Adrenal gland (tissue), 19 donors: ENCODE measurements at places on chromosomes 3 and 15.

- DNase-seq: no peak
Measured at GRCh38 chr3:160278210-160278609, 53.0 kb downstream of the C3orf80 start.

DNA sequence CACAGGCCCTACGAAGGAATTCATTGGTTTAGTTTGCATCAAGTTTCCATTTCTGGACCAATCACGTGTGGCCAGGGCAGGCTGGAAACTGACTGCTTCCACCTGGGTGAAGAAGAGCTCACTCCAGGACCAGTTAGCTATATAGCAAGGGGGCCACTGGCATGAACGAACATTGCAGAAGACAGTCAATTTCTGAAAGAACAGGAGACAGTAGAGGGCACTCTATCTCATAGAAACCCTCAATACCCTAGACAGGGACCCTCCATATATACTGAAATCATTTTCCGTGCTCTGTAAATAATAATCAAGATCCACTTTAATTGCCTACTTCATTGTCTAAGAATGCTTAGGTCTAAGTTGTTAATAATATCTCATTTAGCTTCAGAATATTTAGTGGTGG lies 215.6 kb downstream of the CADPS start:
- DNase-seq: no peak

GRCh38 chr15:74795966-74796625 lies 14.2 kb downstream of the CSK start:
- DNase-seq: no peak

DNA sequence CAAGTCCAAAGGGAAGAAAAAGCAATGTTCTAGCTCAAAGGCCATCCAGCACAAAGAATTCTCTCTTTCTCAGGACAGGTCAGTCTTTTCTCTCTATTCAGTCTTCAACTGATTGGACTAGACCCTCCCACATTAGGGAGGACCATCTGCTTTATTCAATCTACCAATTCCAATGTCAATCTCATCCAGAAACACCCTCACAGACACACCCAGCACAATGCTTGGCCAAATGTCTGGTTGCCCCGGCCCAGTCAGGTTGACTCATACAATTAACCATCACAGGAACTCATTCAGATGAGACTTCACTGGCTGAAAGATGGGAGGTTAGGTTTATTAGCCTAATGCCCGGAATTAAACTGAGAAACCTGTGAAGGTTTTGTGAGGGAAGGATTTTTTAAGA lies 32.4 kb downstream of the ACAN start:
- no peak for DNase-seq

GRCh38 chr3:186966406-186966805 lies 36.1 kb downstream of the ST6GAL1 start:
- peak; percentile 23 for DNase-seq

- no peak for DNase-seq
Measured at GRCh38 chr3:141081141-141081795, 30.1 kb downstream of the SPSB4 start.

DNA sequence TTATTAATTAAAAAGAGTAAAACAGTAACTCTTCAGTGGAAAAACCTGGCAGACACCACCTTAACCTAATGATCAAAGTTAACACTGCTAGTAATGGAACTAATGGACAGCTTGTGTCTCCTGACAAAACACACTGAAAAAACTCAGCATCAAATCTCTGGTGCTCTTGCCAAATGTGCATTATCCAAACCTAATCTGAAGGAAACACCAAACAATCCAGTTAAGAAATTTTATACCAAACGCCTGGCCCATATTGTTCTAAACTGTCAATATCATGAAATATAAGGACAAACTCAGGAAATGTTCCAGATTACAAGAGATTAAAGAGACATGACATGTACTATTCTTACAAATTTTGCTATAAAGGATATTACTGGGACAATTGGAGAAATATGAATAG lies 10.4 kb downstream of the RSL24D1 start:
- no peak for DNase-seq

GRCh38 chr3:197306374-197307086 lies 8.1 kb upstream of the DLG1 start:
- DNase-seq: no peak

- no peak for DNase-seq
Measured at GRCh38 chr3:20652231-20652986, 466.4 kb upstream of the SGO1 start.

- no peak for DNase-seq
Measured at GRCh38 chr3:10716964-10717363, 99.1 kb upstream of the SLC6A11 start.

DNA sequence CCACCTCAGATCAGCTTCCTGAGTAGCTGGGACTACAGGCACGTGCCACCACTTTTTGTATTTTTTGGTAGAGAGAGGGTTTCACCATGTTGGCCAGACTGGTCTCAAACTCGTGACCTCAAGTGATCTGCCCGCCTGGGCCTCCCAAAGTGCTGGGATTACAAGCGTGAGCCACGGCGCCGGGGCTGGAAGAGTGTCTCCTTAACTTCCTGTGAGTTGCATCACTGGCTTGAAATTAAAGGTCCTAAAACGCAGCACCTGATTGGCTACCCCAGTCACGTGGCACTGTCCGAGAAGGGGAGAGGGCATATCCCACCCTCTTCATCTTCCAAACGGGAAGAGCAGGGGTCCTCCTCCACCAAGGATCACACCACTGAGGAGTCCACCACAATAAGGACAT lies 5.5 kb upstream of the FAM174B start:
- no peak for DNase-seq

DNA sequence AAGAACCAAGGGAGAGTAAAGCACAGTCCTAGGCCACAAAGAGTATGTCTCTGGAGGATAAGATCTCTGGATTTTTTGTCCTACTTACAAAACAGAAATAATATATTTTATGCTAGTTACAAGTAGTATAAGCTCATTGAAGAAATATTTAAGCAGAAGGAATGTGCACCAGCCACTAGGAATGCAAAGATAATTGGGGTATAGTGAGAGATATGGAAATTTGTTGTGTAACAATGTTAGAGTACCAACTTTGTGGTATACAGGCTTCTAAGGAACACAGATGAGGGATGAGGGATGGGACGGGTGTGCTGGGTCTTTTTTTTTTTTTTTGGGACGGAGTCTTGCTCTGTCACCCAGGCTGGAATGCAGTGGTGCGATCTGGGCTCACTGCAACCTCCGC lies 26.5 kb downstream of the AKAP13 start:
- DNase-seq: no peak

- no peak for DNase-seq
Measured at GRCh38 chr15:45183511-45183910, 4.3 kb downstream of the SHF start.

GRCh38 chr15:31237043-31237324 lies 89.7 kb upstream of the KLF13 start:
- DNase-seq: no peak

GRCh38 chr3:185937689-185938374 lies at the start of gene TRA2B:
TSS of gene TRA2B (minus strand) at chr3:185938014. CDS start at chr3:185937860, 154 bp downstream.
- peak; percentile 99 for DNase-seq

DNA sequence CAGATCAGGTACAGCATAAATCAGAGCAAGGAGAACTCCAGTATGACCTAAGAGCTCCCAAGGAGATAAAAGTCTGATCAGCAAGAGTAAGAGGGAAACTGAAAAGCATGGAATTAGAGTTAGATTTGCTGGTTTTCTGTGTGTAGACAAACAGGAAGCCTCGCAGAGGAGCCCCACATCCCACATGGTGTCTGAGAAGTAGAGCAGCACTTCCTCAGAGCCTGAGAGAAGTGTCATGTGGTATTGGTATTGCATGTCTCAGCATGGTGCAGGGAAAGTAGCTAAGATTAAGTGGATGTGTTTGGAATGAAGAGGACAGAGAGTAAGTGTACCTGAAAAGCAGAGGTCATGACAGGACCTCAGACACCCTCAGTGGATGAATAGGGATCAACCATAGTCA lies 175.4 kb upstream of the GBE1 start:
- no peak for DNase-seq

- DNase-seq: no peak
Measured at GRCh38 chr3:105634708-105635107, 234.1 kb downstream of the CBLB start.

DNA sequence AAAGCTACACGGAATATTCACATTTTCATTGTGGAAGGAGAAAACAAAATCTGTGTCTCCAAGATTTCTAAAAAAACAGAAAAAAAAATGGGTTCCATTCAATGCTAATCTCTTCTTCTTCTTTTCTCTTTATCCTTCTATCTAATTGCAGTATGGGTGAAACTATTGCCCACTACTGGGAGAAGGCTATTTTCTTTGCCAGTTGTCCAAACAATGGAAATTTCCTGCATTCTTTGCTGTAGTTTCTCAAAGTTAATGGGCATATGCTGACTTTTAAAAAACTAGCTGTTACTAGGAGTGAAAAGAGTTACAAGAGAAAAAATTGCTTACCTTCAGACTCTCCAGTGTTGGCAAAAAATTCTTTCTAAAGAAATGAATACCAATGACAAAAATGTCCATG lies 179.3 kb upstream of the ANKRD28 start:
- DNase-seq: no peak

DNA sequence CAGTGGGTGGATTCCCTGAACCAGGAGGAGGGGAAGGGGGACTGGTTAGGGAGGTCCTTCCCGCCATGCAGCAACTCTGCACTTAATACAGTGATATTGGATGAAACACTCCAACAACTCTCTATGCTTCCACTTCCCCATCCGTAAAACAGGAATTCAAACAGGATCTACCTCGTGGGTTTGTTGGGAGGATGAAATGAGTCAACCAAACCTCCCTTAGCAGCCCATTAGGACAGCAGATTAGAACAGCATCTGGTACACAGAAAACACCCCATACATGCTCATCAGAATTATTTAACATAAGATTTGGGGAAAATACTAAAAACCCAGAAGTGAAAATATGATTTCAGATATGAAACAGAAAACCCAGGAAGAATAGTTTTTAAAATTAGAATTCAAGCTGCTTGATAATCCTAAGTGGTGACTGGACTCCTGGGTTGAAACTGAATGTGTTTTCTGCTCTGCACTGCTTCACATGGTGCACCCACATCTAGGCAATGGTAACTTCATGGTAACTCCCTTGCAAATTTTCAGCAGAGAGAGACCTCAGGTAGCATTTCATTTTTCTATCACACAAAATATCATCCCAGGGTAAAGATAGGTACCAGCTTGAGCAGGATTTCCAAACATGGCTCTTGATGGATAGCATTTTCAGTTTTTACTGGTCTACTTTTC lies 326.8 kb upstream of the FRG2C start:
- no peak for DNase-seq

- DNase-seq: no peak
Measured at GRCh38 chr15:50786871-50787270, 21.4 kb upstream of the SPPL2A start.

GRCh38 chr3:169148448-169149348 lies 514.8 kb downstream of the MECOM start:
- no peak for DNase-seq

GRCh38 chr15:84818261-84819131 lies 1.3 kb downstream of the ALPK3 start:
- peak; percentile 70 for DNase-seq

- DNase-seq: no peak
Measured at GRCh38 chr3:68336042-68336441, 596.3 kb downstream of the TAFA4 start.

DNA sequence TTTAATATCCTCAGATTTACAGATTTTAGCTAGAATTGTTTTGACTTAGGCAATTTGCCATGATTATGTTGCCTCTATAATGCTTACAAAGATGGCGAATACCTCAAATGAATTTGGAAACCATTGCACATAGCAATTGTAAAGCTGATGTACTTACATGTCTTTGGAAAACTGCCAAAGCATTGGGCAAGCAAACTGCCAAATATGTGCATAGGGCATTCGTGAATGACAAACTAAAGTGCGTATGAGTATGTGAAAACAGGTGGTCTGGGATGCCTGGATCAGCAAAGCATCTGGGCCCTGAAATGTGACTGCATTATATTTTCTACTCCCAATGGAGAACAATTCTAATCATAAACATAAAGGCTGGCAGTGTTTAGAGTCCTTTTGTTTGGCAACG lies 445.3 kb upstream of the ROBO1 start:
- DNase-seq: no peak

DNA sequence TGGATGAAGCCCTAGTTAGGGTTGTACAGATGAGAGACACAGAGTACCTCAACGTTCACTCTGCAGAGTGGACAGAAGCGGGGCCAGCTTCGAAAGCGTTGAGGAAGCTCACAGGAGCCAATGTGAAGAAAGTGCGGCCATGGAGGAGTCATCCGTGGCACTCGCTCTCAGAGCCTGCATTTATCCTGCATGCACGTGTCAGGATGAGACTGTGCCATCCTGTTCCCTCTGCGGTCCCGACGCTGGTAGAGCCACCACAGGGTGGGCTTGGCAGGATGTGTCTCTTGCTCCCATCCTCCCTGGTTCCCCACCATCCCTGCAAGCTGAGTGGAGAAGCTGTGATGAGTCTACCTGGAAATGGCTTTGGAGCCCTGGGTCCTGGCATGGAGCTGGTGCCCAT lies 39.3 kb downstream of the KLHL25 start:
- no peak for DNase-seq

GRCh38 chr3:49276475-49277382 lies at the start of gene C3orf62:
TSS of gene C3orf62 (minus strand) at chr3:49277232. CDS start at chr3:49276872, 360 bp downstream.
- peak; percentile 96 for DNase-seq

- peak; percentile 46 for DNase-seq
Measured at GRCh38 chr15:68234060-68234459, 4.5 kb upstream of the CLN6 start.

DNA sequence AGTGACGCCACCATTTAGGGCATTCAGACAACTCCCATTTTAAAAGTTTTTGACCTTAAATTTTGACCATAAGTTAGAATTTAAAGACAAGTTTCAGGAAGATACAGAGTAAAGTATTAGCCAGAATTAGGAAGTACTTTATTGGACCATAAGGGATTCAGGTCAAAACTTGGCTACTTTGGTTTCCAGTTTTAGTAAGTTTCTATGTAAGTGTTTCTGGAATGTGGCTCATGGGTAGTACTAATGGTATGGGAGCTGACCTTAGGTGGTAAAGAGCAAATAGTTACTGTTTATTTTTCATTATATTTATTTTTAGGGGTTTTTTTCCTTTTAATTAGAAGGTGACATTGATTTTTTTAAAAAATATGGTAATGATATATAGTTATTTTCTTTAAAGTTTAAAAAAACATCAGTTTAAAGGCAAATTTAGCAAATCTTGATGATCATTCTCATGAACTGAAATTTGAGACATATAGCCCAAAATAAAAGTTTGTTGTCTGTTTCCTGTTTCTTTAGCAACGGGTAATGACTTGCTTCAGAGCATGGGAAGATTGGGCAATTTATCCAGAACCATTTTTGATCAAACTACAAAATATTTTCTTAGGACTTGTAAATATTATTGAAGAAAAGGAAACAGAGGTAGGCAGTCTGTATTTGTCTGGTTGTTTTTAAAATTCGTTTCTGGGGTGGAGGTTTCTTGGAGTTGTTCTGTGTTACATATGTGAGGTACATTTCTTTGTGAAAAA lies 34.3 kb downstream of the U2SURP start:
- DNase-seq: no peak

DNA sequence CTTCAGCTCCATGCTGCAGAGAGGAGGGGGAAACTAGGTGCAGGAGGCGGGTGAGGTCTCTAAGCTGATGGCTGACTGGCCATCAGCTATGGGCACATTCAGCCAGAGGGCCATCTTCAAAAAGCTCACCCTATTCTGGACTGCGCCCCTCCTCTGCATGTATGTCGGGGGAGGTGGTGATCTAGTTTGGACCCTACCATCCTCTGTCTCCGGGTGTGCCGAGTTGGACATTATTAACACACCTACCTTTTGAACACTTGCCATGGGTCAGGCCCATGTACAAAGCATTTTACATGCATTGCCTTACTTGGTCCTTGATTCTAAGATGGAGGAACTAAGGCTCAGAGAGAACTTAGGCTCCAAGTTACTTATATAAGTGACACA lies 1.4 kb downstream of the NISCH start:
- no peak for DNase-seq

GRCh38 chr15:75446151-75446550 lies 5.3 kb downstream of the SIN3A start:
- no peak for DNase-seq
